ENCODE measurements at places on chromosomes 2 and 18.
A peak's percentile ranks its signal among the peaks of the same experiment; 100 is the strongest.

- H3K4me3 ChIP-seq = no peak overlapping the region
- no peaks in the 10 kb centered on the region for H3K36me3 ChIP-seq
- no peaks in the 10 kb centered on the region for H3K27me3 ChIP-seq
- no peak for DNase-seq
- peaks cover 10% of the 10 kb centered on the region for H3K4me1 ChIP-seq
Measured at GRCh38 chr2:54568876-54569321, 112.8 kb downstream of the SPTBN1 start.

- H3K27ac ChIP-seq = no peak overlapping the region
- no peak overlapping the region for H3K4me3 ChIP-seq
- peaks cover 3% of the 10 kb centered on the region for H3K36me3 ChIP-seq
- no peaks in the 10 kb centered on the region for H3K4me1 ChIP-seq
Measured at GRCh38 chr18:80143881-80144280, 34.8 kb downstream of the ADNP2 start.

DNA sequence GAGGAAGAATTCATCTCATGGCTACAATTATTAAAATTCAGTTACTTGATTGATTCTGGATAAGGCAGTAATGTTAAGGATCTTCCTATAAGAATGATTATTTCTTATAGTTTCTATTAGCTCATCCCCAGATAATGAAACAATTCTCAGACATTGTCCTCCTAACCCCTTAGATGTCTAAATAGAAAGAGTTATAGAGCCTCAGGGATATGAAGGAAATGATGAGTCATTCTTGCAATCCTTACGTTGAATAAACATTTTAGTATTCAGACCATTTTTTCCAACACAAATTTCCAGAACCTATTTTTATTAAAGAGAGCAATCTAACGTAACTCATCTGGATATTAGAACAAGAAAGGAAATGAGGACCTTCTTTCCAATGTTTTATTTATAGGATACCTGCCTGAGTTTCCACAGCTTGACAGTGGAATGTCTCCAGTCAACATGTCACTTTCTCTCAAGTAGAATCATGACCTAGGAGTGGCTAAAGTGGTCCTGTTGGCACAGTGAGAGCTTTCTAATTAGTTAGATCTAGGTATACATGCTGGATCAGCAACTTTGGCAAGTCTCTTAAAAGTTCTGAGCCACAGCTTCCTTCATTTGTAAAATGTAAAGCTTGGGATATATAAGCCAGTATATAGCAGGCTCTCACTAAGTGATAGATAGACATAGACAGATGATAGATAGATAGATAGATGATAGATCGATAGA lies 88.0 kb upstream of the RAB27B start:
- no peaks in the 10 kb centered on the region for H3K36me3 ChIP-seq
- H3K4me3 ChIP-seq = no peak overlapping the region
- H3K27ac ChIP-seq = no peak overlapping the region
- H3K27me3 ChIP-seq = no peaks in the 10 kb centered on the region

GRCh38 chr2:168976034-168976654 lies 55.0 kb downstream of the ABCB11 start:
- DNase-seq = no peak
- no peaks in the 10 kb centered on the region for H3K4me1 ChIP-seq
- no peaks in the 10 kb centered on the region for H3K27me3 ChIP-seq
- H3K4me3 ChIP-seq = no peak overlapping the region

- H3K27ac ChIP-seq = no peak overlapping the region
- H3K4me3 ChIP-seq = no peak overlapping the region
- no peak for DNase-seq
- no peaks in the 10 kb centered on the region for H3K36me3 ChIP-seq
- H3K27me3 ChIP-seq = no peaks in the 10 kb centered on the region
Measured at GRCh38 chr18:63961435-63961980, 8.4 kb upstream of the SERPINB8 start.

DNA sequence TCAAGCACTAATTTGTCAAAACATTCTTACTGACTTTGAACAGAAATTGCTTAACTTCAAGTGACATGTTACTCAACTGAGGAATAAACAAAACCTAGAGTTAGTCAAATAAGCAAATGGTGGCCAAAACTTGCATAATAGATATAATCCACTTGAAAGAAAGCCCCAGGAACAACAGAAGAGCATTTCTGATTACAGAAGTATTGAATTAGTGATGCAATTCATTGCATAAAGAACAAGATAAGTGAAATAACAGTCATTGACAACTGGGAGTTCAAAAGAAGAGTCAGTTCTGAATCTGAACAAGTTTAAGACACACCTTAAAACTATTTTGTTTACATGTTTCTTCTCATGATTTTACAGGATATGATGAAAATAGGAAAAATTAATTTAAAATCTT lies 30.8 kb downstream of the COBLL1 start:
- no peak overlapping the region for H3K4me3 ChIP-seq
- H3K27me3 ChIP-seq = no peaks in the 10 kb centered on the region
- no peak overlapping the region for H3K27ac ChIP-seq
- DNase-seq = no peak
- H3K4me1 ChIP-seq = no peaks in the 10 kb centered on the region

DNA sequence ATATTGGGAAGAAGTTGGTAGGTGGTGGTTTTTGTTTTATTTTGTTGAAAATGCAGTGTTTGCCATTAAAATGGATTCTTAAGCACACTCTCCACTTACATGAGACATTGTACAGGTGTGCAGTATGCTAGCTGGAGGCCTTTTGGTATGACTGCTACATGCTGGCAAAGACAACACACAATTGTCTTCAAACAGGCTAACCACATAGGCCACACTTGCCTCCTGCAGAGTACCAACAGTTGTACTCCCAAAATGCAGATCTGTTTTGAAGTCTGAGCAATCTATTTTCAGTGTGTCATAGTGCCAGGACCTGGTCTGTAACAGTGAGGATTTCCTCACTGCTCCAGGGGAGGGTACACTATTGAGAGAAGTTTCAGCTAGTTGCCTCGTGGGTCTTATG lies 213.6 kb downstream of the ZRANB3 start:
- no peaks in the 10 kb centered on the region for H3K27me3 ChIP-seq
- no peak for DNase-seq
- no peak overlapping the region for H3K4me3 ChIP-seq
- H3K36me3 ChIP-seq = no peaks in the 10 kb centered on the region

DNA sequence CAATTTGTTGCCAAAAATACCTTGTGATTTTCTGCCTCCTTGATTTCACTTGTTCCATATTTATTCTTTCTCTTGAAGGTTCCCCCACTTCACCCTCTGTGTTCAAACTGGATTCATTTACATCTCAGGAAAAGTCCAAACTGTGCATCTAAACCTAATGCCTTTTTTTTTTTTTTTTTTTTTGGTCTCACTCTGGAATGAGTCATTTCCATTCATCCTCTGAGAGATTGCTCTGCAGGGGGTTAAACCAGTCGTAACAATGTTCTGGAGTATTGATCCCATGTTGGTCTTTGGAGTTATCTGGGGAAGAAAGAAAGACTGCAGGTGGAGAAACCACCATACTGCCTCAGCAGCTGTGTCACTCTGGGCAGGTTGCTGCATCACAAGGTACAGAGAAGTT lies 119.7 kb downstream of the TACR1 start:
- H3K4me3 ChIP-seq = no peak overlapping the region
- no peaks in the 10 kb centered on the region for H3K27me3 ChIP-seq
- DNase-seq = no peak
- H3K4me1 ChIP-seq = peaks cover 3% of the 10 kb centered on the region
- H3K27ac ChIP-seq = no peak overlapping the region
- no peaks in the 10 kb centered on the region for H3K36me3 ChIP-seq

- DNase-seq = no peak
- no peak overlapping the region for H3K27ac ChIP-seq
- no peaks in the 10 kb centered on the region for H3K27me3 ChIP-seq
- no peak overlapping the region for H3K4me3 ChIP-seq
Measured at GRCh38 chr2:219698748-219699439, 71.5 kb downstream of the SLC4A3 start.

DNA sequence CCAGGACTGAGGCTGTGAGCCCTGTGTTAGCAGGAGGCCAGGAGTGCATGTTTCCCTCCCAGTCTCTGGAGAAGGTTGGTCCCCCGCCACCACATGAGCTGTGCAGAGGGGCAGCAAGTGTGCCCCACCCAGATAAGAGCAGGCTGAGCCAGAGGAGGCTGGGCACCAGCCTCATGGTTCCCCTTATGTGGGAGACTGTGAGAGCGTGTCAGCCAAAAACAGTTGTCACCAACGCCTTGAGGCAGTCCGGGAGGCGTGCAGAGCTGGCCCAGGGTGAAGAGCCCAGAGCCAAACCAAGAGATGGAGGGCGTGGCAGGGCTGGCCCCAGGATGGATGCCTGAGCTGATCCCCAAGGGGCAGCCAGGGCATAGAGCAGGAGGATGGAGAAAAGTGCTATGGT lies 128.7 kb upstream of the GLI2 start:
- no peak overlapping the region for H3K4me3 ChIP-seq
- H3K27me3 ChIP-seq = no peaks in the 10 kb centered on the region
- H3K4me1 ChIP-seq = no peaks in the 10 kb centered on the region
- no peak overlapping the region for H3K27ac ChIP-seq
- no peaks in the 10 kb centered on the region for H3K36me3 ChIP-seq

DNA sequence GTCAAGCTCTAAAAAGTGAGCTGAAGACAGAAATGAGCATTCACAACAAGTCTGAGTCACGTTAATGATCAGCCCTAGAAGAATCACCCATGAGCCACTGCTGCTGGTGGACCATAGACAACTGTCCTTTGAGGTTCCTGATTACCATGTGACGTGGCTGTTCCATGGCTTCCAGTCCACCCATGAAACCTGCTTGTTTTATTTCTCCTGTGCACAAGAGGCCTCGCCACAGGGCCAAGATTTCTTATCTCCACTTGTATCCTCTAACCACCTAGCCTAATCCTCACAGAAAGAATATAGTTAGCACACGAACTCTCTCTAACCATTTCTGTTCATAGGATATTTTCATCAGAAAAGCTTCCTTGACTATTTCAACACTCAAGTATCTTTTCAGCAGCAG lies 242.7 kb downstream of the MREG start:
- no peaks in the 10 kb centered on the region for H3K27me3 ChIP-seq
- H3K4me1 ChIP-seq = no peaks in the 10 kb centered on the region
- H3K27ac ChIP-seq = no peak overlapping the region
- no peaks in the 10 kb centered on the region for H3K36me3 ChIP-seq
- no peak overlapping the region for H3K4me3 ChIP-seq

DNA sequence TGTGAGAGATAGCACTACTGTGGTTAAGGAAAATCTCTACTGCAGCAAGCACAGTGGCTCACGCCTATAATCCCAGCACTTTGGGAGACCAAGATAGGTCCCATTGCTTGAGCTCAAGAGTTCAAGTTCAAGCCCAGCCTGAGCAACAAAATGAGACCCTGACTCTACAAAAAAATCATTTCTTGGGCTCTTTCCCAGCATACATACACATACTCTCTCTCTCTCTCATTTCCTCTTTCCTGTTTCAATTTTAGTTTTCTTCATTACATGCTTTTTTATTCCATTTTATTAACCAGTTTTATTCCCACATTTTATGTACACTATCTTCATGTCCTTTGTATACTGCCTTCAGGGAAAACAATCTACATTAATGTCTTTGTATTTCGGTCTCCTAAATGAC lies 14.6 kb downstream of the WDR33 start:
- no peaks in the 10 kb centered on the region for H3K36me3 ChIP-seq
- H3K27me3 ChIP-seq = no peaks in the 10 kb centered on the region
- no peaks in the 10 kb centered on the region for H3K4me1 ChIP-seq
- no peak for DNase-seq
- H3K27ac ChIP-seq = no peak overlapping the region

DNA sequence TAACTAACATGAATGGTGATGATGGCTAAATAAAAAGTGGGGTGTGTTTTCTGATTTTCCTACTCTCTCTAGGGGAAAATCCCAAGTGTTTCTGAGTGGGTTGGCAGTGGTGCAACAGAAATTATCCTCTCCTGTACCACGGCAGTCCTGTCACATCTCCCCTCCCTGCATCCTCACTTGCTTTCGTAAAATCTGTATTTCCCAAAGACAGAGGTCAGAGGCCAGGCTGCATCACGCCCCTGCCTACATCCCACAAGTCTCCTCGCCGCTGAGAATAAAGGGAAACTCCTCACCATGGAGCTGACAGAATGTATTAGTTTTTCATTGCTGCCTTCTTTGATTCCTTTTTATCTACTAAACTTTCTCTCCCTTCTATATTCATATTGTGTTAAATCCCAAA lies 13.1 kb downstream of the FBLN7 start:
- H3K4me1 ChIP-seq = peaks cover 2% of the 10 kb centered on the region
- H3K27me3 ChIP-seq = no peaks in the 10 kb centered on the region
- no peak overlapping the region for H3K27ac ChIP-seq
- no peak overlapping the region for H3K4me3 ChIP-seq
- DNase-seq = no peak

DNA sequence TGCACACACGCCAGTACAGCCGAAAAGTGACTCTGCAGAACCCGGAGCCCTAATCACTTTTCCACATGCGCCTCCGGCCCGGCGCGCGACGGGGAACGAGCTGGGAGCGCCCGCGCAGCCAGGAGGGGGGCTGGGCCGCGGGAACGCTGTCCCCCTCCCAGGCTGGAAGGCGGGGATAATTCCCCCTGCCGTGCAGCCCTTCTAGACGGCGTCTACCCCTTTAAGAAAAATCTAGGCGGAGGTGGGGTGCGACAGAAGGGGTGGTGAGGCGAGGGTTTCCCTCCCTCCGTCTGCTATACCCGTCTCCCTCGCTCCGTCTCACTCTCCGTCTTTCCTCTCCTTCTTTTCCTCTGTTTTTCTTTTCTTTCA lies 2.4 kb downstream of the CYP26B1 start:
- H3K4me1 ChIP-seq = peaks cover 14% of the 10 kb centered on the region
- peak overlapping the region; percentile 52 for H3K4me3 ChIP-seq
- no peak overlapping the region for H3K27ac ChIP-seq
- DNase-seq = no peak
- peaks cover 74% of the 10 kb centered on the region for H3K27me3 ChIP-seq

DNA sequence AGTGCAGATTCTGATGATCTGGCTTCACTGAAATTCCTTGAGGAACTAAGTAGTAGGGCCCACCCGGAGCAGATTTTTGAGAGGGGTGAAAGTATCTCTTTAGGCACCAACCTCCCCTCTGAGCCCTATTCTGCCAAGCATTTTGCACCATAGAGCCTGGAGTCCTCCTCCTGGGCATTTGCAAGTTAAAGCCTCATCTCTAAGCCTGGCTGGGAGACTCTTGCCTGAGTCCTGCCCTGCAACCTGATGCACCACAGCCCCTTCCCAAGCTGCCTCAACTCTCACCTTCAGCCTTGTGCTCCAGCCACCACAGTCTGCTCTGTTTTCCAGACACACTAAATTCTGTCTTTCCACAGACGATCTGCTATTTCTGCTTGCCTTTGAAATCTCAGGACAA lies 79.6 kb upstream of the PKDCC start:
- H3K4me3 ChIP-seq = no peak overlapping the region
- no peak overlapping the region for H3K27ac ChIP-seq
- no peaks in the 10 kb centered on the region for H3K27me3 ChIP-seq
- no peak for DNase-seq
- no peaks in the 10 kb centered on the region for H3K36me3 ChIP-seq

- no peaks in the 10 kb centered on the region for H3K36me3 ChIP-seq
- DNase-seq = no peak
- H3K4me1 ChIP-seq = peaks cover 2% of the 10 kb centered on the region
- H3K27ac ChIP-seq = no peak overlapping the region
- no peak overlapping the region for H3K4me3 ChIP-seq
Measured at GRCh38 chr2:222745836-222746559, 74.5 kb downstream of the MOGAT1 start.
